ENCODE measurements at places on chromosomes 11 and 22.

DNA sequence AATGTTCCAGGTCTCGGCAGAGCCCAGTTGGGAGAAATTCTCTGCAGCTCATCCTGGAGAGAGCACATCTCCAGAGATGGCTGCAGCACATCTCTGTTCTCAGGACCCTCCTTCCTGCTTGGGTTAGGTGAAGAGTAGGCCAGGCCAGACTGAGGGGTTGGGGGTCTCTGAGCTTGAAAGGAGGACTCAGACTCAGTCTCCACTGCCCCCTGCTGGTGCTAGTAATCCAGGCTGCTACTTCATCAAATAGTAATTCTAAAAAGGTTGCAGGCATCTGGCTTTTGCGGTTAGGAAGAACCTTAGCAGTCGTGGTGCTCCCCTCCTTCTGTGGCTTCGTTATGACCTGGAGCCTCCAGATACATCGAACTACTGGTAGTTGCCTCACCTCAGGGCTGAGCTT is 9.7 kb downstream of the TUB start:
- no peak for DNase-seq

- DNase-seq: no peak
These were observed 1.8 kb downstream of the C11orf54 start for GRCh38 chr11:93743291-93743690.

DNA sequence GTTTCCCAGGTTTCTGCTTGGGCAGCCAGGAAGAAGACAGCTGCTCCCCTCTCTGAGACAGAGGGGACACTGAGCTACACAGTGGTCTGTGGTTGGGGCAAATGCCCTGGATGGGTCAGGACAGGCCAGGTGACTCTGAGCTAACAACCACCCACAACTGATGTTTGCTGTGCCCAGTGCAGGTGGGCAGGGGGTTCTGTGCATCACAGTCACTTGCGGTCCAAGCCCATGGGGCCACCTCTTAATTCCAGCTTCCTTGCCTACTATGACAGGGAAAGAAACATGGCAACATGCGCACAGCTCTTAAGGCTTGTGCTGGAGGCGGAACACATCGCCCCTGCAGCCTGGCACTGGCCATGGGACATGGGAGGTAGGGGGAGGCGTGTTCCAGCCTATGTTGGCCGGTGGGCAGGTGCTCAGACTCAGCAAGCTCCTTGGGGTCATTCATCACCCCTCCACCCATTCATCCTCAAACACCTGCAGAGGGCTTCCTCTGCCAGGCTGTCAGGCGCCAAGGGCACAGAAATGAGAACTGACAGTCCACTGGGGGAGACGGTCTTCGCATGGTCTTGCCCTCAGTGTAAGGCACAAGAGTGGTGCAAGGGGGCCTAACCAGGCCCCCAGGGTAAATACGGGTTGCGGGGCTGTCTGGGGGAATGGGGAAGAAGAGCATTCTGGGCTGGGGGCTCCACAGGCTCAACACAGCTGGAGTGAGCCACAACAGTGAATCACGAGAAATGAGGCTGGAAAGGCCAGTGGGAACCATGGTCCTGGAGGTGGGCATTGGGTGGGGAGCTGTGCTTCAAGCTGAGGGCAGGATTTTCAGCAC is 55.6 kb downstream of the ARFGAP3 start:
- no peak for DNase-seq

DNA sequence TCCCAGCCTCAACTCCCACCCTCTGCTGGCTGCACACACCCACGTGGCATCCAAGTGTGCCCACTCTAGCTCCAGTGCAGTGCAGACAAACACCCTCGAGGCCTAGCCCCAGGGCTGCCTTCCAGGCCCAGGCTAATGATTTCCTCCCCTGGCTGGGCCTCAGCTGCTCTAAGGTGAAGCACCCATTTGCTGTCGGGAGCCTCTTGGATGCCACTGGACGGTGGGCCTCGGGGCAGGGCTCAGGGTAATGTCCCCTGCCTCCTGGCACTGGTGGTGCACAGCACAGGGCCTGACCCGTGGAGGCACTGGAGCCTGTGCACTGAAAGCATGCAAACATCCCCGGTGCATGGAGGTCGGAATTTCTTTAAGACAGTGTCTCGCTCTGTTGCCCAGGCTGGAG is 635.2 kb downstream of the TBC1D22A start:
- DNase-seq: no peak

DNA sequence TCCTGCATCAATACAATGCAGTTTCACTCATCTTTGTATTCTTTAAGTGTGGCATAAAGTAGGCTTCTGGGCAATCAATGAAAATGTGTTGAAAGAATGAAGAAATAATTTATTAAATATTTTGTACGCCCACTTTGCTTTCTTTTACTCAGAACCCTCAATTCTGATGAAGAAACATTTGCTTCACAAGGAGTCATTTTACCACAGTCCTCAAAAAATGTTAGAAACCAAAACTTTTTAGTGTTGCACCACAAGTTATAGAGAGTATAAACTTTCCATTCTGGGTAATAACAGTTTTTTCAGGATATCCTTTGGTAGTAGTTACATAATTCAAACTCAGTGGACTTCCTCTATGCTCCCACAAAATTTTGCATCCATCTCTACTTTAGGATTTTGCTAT is 360.5 kb downstream of the DLG2 start:
- no peak for DNase-seq

DNA sequence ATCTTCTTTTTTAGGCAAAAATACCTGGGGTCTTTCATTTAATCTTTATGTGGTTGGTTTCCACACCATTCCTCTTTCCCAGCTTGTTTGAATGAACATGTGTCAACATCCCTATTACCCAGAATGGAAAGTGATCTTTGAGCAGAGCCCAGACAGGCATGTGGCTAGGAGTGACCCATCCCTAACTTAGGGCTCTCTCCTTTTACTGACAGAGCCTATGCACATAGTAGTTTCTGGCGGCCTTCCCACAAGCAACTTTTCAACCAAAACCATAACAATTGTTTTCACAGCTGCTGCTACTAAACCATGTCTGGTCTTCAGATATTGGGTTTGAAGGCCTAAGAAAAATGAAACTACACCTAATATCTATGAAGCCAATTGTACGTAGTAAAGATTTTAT is 107.5 kb downstream of the TENM4 start:
- DNase-seq: no peak

- DNase-seq: no peak
These were observed 838 bp downstream of the FKBP2 start for GRCh38 chr11:64241491-64242374.

- DNase-seq: no peak
These were observed 830.4 kb upstream of the FAT3 start for GRCh38 chr11:91394073-91394726.

DNA sequence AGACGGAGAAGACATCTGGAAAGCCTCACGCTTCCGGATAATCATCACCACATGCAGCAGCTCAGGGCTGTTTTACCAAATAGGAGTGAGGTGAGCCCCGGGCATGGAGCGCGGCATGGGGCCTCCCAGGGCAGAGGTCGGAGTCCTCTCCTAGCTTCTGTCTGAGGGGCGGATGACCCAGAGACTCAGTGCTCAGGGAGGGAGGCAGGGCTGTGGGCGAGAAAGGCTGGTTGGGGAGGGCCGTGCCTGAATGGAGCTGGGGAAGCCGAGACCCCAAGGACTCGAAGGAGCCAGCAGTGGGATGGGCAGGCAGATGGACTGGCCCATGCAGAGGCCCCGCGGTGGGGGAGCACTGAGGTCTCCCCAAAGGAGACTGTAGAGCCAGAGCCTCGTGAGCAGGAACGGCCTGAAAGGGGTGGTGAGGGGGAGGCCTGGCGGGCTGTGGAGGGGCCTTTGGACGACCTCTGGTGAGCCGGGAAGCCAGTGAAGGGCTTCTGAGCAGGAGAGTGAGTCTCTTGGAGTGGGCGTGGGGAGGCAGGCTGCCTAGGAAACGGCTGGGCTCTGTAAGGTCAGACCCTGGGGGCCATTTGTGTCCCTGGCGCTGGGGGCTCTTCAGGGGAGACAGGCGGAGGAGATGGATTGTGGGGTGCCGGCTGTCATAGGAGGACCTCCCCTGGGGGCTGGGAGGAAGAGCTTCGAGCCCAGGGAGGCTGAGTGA is 24.7 kb upstream of the PANX2 start:
- no peak for DNase-seq

DNA sequence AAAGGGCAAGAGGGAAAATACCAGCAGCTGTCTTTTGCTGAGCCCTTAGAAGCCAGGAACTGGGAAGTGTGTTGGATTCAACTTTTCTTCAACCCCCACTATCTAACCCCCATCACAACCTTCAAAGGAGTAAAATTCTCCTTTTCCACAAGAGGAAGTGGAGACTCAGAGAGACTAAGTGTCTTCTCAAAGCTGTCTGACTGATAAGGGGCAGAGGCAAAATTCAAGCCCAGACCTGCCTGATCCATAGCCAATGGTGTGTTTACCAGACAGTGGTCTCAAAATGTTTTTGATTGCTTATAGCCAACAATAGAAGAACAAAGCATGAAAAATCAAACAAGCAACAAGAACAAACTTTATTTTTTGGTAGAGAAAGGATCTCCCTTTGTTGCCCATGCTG is 707.0 kb downstream of the NTM start:
- DNase-seq: no peak

DNA sequence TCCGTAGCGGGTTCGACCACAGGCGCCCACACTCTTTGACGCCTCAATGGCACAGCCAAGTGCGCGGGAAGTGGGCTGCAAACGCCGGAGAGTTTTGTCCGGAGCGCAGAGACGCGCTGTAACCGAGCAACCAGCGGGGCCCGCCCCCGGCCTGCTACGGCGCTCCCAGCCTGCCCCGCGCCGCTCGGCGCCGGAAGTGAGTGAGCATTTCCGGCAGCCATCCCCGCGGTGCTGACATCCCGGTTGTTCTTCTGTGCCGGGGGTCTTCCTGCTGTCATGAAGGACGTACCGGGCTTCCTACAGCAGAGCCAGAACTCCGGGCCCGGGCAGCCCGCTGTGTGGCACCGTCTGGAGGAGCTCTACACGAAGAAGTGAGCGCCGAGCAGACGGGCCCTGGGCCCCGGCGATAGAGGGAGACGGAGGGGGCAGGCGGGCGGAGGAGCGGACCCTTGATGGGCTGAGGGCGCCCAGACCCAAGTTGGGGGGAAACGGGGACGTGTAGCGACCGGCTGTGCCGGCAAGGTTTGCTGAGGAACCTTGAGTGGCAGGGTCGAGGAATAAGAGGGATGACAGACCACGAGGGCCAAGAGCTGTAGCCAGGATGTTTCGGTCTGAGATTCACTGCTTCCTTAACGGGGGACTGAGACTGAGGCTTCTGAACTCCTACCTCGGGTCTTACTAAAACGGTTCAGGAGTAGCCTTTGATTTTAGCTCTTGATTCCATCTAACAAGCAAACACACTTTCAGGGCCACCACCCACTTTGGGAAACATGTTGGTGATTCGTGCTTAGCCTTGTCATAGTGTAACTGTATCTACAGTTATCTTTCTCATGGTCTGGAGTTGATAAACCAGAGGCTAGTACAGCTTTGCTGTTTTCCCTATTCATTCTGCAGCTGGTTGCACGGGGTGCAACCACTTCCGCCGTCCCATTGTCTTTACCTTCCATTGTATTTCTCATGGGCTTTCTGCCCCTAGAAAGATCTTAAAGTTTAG is at the start of gene PSMD13:
Gene PSMD13 (plus strand): TSS at position 203 of the 994 bp plus-strand sequence. CDS start 74 bp downstream, at position 277.
- peak; percentile 82 for DNase-seq

- DNase-seq: no peak
These were observed 16.1 kb upstream of the OR52H1 start for GRCh38 chr11:5564259-5565019.

DNA sequence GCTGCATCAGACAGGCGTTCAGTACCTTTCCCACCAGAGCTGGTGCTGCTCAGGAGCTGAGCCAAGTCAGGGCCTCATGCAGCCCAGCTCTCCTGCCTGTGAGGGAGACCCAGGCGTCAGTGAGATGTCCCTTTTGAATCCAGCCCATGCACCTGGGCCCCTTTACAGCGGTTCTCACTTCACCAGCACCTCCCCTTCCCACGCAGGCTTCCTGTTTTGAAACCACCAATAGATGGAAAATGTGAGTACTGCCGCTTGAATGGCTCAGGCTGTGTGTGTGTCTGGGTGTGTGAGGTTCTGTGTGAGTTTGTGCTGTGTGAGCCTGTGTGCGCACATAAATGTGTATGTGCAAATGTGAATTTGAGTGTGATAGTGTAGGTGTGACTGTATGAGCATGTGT is 88.4 kb downstream of the UBASH3B start:
- peak; percentile 61 for DNase-seq

DNA sequence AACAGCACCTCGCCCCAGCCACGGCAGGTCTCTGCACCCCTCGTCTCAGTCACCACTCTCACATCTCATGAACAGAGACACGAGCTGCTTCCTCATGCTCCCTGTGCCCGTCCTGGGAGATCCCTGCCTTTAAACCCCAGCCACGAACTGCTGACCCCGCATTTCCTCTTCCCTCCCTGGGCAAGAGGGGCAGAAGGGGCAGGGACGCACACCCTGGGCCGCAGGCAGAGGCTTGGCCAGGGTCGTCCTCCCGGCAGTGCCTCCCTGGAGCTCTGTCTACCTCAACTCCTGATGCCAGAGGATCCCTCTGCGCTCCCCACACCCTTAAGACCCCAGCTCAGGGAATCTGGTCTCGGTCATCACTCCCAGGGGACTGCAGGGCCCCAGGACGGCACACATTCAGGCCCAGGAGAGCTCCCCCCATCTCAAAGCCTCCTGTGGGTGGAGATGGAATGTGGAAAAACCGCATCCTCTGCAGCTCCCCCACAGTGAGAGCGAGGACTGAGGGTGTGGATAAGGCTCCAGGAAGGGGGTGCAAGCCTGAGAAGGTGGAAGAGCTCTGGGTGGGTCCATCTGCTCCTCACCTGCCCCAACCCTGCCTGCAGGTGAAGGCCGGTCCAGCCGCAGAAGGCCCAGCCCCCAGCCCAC is 1.2 kb downstream of the BID start:
- no peak for DNase-seq

DNA sequence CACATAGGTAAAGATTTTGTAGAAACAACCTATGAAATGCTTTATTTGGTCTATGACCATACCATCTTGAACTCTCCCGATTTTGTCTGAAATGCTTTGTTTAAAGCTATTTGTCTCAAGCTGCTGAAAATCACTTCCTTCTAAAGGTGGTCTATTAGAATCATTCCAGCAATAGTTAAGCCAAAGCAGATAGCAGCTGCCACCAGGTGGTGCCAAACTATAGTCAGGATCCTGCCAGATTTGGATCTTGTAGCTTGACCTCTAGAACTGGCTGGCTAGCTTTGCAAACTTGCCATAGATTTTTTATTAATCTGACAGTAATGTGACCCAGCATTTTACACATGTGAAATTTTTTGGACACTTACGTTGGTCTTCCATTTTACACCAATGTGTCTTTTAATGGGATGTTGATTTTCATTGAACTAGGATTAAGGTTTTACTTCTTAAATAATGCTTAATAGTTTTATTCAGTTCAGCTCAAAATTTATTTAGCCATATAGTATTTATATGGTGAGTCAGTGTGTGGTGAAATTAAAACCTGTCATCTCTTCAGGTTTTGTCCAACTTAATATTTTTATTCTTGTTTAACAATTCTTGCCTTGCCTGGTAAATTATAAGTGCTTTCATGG is 19.7 kb downstream of the CTR9 start:
- DNase-seq: no peak

Measured in effector CD4-positive, alpha-beta T cell (primary cell).